ENCODE measurements at places on chromosomes 1 and 21. TPM values are rescaled to one million over a fixed set of nuclear protein-coding genes. Genes with fewer than 3 reads are reported as not detected.

DNA sequence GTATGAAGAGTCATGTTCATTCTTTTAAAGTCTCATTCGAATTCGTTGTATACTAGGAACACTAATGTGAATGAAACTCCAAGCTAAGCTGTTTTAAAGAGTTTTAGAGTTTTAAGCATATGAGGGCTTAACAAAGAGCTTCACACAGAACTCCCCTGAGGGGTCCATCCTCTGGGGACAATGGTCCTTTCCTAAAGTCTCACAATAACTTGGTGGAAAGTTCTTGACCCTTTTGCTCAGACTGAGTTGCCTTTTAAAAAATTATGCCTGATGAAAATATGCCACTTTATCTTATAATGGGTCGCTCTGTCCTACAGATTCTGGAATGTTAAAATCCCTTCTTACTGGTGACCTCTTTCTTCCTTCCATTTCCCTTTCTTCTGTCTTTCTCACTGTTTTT, 64.3 kb downstream of the RGL1 start:
- DNase-seq: no peak

DNA sequence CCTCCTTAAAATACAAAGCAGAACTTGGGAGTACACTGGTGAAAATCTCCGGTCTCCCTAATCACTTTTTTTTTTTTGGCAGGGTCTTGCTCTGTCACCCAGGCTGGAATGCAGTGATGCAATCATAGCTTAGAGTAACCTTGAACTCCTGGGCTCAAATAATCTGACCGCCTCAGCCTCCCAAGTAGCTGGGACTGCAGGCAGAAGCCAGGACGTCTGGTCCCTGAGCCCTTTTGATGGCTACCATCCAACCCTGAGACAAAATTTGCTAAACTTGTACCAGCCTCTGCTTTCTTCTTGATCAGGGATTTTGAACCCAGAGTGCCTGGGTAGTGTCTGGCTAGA, 4.1 kb downstream of the L1TD1 start:
- DNase-seq: no peak

DNA sequence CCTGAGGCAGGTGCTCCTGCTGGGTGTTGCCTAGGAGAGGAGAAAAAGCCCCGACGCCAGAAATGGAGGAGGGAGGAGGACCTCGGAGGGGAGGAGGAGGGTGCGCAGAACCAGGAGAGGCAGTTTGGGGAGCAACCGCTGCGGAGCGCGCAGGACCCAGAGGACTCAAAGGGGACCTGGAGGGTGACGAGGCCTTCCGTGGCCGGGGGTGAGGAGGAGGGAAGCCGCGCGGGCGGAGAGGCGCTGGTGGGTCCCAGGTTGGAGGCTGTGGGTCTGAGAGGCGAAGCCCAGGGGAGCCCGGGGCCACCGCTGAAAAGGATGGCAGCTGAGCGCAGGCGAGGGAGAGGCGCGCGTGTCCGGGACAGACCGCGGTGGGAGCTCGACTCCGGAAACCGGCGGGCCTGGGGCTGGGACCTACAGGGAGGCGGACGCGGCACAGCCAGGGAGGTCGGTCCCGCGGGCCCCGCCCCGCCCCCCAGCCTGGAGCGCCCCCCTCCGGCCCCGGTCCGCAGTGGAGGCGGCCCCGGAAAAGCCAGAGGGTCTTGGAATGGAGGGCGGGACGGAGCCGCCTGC, 15.1 kb downstream of the RNF223 start:
- DNase-seq: no peak

GRCh38 chr1:6701437-6702153, at the start of gene DNAJC11:
DNAJC11 (minus strand) TSS chr1:6701816; CDS start chr1:6701800, 16 bp downstream.
- DNase-seq: peak; percentile 98

DNA sequence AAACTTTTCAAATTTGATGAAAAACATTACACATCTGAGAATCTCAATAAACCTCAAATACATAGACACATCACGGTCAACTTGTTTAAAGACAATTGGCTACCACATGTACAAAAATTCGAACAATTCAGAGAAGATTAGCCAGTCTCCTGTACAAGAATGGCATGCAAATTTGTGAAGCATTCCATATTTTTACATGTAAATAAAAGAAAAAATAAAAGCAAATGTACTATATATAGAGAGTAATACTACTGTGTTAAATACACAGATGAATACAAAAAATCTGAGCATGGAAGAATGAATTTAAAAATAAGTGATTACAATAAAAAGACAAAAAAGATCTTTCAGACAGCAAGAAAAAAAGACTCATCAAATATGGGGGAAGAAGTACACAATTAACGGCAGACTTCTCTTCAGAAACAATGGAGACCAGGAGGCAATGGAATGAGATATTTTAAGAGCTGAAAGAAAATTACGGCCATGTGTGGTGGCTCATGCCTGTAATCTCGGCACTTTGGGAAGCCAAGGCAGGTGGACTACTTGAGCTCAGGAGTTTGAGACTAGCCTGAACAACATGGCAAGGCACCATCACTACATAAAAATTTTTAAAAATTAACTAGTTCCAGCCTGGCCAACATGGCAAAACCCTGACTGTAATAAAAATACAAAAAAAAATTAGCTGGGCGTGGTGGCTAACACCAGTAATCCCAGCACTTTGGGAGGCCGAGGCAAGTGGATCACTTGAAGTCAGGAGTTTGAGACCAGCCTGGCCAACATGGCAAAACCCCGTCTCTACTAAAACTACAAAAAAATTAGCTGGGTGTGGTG, 23.2 kb downstream of the HAX1 start:
- DNase-seq: no peak

DNA sequence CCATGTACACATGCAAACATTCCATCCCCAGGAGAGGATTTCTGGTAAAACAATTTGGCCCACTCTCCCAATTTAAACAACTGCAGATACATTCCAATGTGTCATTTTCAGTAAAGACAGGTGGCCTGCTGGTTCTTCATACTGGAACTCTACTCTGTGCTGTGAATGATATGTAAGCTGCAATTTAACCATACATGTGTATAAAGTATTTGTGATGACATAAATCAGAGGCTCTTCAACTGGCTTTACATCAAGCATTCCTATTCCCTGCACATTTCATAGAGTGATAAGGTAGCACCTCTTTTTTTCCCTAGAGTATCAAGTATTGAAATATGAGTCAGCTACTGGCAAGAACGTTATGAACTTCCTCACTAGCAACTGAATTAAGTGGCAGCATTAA, 649.5 kb upstream of the ADGRL2 start:
- no peak for DNase-seq

GRCh38 chr21:36661511-36662309, 37.2 kb upstream of the SIM2 start:
- DNase-seq: no peak

GRCh38 chr1:62107923-62108322, 86.7 kb upstream of the L1TD1 start:
- DNase-seq: no peak

- no peak for DNase-seq
Measured at GRCh38 chr21:17585875-17586450, 26.7 kb downstream of the BTG3 start.

The STUM gene
- polyA plus RNA-seq: 1.9 TPM

The SLAMF6 gene
- 0.65 TPM for polyA plus RNA-seq

The PLA2G2A gene
- polyA plus RNA-seq: 0.84 TPM

The GPR3 gene
- 1.3 TPM for polyA plus RNA-seq
